ENCODE measurements at places on chromosomes 2 and 18.

DNA sequence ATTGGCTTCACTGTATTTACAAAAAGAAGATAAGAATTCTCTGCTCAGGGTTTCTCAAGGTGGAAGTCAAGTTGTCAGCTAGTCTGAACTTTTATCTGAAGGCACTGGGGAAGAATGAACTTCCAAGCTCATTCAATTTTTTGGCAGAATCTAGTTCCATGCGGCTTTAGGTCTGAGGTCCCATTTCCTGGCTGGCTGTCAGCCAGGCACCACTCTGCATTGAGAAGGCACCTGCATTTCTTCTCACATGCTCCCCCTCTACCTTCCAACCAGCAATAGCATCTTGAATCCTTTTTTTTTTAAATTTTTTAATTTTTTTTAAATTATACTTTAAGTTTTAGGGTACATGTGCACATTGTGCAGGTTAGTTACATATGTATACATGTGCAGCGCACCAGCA lies 46.2 kb upstream of the RPE start:
- no peak for DNase-seq

GRCh38 chr2:222057347-222058073 lies 241.3 kb downstream of the PAX3 start:
- DNase-seq: peak; percentile 15

DNA sequence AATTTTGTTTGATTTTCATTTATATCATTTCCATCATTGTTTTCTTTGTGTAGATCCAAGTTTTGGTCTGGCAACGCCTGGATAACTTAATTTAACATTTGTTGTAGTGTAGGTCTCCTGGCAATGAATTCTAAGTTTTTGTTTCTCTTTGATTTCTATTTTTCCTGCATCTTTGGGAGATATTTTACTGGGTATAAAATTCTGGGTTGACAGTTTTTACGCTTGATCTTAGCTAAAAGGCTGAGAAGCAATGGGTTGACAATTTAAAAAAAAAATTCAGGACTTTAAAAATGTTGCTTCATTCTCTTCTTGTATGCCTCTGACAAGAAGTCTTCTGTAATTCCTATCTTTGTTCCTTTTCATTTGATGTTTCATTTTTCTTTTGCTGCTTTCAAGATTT lies 8.6 kb downstream of the LYPD6B start:
- DNase-seq: no peak

DNA sequence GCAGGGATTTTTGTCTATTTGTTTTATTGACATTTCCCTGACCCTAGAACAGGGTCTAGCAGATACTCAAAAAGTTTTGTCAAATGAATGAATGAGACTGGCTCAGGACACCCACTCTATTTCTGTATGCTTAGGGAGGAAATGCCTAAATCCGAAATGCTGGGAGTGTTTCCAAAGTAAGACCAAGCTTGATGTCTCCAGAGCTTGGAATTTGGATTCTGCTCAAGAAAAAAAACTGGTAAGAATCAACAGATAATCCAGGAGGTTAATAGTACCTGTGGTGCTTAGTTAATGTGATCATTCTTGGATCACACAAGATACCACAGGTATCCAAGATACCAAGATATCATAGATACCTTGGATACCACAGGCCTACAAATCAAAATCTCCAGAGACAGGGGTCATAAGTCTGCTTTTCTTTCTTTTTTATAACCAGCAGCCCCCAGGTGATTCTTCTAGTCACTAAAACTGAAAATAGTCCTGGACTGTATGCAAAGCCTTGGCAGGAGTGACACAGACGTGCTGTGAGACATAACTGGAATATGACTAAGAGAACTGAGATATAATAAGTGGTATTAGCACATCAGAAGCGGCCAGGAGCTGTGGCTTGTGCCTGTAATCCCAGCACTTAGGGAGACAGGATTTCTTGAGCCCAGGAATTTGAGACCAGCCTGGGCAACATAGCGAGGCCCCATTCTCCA lies 39.9 kb upstream of the SP3 start:
- peak; percentile 81 for DNase-seq

DNA sequence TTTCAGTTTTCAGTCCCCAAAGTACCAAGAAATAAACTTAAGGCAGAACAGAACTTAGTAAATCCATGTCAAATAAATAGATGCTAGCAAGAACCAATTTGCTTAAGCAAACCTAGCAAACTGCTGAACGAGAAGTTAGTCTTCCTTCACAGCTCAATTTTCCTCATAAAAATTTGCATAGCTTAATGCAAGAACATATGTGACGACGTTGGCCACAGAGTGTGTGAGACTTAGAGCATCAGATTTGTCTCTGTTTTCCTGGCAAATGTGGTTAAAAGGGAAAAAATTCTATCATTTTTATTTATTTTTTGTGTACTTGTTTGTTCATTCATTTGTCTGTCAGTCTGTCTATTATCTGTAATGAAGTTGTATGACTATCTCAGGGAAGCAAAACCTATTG lies 485.7 kb downstream of the THSD7B start:
- DNase-seq: no peak

GRCh38 chr2:207983641-207984042 lies 41.7 kb downstream of the PLEKHM3 start:
- no peak for DNase-seq

- DNase-seq: no peak
Observed at GRCh38 chr2:209694748-209695147, 76.9 kb upstream of the UNC80 start.

DNA sequence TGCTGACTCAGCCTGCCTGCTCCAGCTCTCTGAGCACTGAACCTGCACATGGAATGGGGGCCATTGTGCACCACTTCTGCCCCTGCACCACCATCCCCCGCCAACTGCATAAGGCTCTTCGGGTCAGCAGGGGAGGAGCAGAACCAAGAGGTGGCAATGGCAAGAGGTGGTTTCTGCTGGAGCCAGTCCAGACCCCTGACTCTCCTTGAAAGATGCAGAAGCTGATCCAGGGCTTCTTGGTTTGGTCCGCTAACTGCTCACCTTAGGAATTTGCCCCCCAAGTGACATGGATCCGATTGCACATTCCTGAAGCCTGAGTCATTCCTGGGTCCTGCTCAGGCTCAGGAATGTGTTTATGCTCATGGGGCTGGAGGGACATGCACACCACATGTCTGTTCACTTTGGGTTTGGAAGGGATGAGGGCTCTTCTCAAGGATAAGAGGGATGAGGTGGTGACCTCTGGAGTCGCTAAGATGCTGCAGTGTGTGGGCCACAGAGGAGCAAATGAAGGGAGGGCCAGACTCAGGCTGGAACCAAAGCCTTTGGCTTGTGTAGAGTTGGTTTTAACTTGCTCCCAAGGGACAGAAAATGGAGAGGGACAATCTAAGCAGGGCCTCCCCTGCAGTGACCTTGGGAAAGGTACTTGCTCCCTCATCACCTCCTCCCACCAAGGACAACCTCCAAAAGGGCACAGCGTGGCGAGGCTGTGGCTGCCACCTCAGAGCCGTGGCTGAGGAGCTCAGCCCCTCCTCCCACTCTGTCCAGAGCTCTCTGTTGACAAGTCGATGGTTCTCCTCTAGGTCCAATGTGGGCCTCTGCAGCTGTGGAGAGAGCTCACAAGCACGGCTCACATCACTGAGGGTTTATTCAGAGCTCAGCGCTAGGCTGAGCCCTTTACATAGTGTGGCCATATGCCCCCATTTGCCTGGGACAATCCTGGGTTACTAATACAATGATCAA lies 66.2 kb downstream of the HS1BP3 start:
- DNase-seq: peak; percentile 98

DNA sequence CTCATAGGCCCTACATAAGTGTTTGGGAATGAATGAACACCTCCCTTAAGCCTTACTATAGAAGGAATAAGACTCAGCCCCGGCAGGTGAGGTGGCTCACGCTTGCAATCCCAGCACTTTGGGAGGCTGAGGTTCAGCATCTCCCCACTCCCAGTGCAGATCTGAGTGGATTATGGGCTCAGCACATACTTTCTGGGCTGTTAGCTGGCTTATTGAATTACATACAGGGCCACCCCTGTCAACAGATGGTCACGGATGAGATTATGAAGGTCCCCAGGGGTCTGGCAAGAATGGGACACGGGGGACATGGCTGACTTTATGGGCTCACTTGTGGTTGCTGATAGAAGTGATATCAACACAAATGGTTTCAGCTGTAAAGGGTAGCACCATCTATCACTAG lies 322.3 kb downstream of the TSN start:
- no peak for DNase-seq

- DNase-seq: no peak
Observed at GRCh38 chr2:109554758-109555157, 59.0 kb downstream of the SEPTIN10 start.

DNA sequence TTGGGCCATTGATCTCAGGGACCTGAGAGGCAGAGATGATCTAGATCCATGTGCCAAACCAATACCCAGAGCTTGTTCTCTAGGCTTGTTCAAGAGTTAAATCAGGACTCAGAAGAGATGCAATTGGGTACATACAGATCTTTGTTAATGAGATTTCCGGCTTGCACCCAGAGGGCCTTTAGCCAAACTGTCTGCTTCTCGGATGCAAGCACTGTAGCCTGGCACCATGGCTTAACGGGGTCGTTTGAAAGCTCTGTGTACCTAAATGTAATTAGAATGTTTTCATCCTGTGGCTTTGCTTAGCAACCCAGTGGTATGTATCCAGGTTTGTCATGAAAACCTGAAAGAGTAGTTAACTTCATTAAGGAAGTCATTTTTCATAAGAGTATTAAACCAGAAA lies 94.2 kb downstream of the TPGS2 start:
- no peak for DNase-seq

GRCh38 chr2:152038441-152038958 lies 60.3 kb downstream of the CACNB4 start:
- DNase-seq: no peak

DNA sequence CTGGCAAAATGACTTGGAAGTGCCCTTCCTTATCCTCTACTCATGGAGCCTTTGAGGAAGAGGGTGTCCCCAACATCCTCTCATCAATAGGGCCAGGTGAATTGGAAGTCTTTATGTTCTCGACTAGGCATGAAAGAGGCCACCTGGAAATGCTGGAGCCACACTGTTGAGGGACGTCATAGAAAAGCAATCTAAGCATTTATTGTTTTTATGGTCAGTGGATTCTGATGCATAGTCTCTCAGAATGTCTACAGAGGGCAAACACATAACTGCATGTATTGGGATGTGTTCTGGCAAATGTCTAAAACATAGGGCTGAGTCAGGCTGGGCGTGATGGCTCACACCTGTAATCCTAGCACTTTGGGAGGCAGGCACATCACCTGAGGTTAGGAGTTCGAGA lies 246.6 kb upstream of the SP5 start:
- no peak for DNase-seq

GRCh38 chr2:147174824-147175254 lies 670.0 kb upstream of the ACVR2A start:
- DNase-seq: no peak

GRCh38 chr2:5290900-5291546 lies 401.2 kb upstream of the SOX11 start:
- DNase-seq: peak; percentile 49

GRCh38 chr18:24869285-24869684 lies 408.8 kb downstream of the HRH4 start:
- no peak for DNase-seq

DNA sequence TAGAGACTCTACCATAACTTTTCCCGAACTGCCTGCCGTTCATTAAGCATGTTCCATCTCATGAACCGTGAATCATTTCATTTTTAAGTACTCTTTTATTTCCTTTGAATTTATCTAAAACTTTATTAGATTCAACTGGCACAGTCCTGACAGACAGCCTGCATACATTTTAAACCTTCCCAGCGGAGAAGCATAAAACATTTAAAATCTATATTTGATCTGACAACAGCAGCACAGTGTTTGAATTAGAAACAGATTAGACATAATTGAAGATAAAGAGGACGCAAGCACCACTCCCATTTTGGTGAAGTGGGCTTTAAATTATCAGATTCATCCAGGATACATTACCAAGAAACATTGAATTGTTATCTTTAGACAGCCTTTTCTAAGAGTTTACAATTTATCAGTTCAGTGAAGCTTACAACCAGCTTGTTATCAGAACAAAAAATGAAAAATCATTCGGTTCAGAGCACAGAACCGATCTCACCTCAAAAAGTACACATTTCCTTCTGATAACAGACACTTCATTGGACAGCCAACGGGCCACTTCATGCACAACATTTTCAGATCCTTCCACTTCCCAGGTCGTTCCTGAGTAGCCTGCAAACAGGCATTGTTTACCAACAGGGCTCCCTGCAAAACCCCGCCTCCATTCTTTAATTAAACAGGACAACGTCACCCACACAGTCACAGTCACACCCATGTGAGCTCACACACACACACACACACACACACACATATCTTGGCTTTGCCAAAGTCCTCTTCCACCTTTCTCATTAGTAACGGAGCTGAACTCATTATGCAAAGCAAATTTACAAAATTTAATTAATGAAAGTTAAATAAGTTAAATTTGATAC lies 171.2 kb downstream of the SP3 start:
- no peak for DNase-seq

DNA sequence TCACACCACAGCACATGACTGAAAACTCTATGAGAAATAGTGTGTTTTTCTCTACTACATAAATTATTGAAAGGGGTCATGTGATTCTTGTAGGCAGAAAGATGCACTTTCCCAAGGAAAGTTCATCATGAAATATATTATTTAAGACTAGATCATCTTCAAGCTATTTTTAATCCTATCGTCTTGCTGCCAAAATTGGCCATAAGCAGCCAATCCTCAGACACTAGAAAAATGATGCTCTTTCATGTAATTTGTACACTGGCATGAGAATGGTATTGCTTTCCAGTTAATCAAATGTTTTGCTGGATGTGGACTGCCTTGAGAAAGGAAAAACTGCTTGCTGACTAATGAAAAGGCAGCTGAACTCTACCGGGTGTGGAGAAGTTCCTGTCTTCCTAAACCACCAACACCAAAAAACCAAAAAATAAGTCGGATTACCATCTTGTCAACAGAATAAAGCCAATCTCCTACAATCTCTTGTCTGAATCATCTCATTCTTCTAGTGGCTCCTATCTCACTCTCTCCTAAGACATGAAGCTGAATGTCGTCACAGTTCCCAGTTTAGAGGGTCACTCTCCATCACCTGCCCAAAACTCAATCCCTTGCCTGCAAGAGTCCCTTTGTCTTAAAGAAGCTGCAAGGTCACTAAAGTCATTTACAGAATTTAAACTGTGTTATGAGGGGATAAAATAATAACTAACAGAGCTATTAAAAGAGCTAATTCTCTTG lies 5.3 kb downstream of the BCL2 start:
- no peak for DNase-seq

DNA sequence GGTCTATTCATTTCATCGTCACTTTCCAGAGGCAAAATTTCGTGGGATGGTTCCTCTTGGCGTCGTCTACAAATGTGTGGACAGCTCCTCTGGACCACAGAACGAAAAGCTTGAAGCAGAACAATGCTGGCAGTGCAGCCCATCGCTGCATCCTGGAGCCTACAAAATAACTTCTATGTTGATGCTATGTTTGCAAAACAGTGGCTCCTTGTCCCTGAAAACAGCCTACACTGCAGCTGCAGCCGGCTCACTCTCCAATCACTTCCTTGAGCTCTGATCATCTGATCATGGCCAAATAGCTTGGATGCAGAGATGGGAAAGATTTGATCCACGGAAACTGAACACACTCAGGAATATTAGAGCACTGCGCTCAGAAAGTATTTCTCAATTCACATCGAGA lies 60.0 kb downstream of the DOCK10 start:
- no peak for DNase-seq
